GM04503 (cell line): ENCODE measurements at places on chromosomes 4 and X.

GRCh38 chrX:153557618-153558355 lies 40.3 kb downstream of the ATP2B3 start:
- no peak for DNase-seq

GRCh38 chr4:161097821-161098220 lies 1066.0 kb downstream of the FSTL5 start:
- no peak for DNase-seq

- peak; percentile 71 for DNase-seq
Observed at GRCh38 chr4:150176547-150176946, 98.3 kb downstream of the DCLK2 start.

DNA sequence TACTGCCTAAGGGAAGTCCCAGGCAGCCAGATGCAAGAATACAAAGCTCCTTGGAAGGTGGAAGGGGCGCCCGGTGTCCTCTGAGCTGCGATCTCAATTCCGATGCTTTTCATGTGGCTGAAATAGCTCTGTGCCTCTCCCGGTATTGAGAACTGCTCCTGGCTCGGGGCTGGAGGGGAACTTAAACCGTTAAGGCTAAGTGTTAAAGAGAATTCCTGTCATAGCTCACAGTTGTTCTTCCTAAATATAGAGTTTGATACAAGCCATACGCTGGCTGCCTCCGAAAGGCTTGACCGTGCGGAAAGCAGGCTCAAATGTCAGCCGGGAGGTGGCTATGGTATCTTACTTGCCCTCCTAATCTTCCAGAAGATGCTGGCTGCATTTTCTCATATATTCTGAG lies at the start of gene SMPX:
TSS of gene SMPX (minus strand) at position 157 of the 400 bp plus-strand sequence. CDS start 3,826 bp downstream, outside the sequence.
- no peak for DNase-seq

DNA sequence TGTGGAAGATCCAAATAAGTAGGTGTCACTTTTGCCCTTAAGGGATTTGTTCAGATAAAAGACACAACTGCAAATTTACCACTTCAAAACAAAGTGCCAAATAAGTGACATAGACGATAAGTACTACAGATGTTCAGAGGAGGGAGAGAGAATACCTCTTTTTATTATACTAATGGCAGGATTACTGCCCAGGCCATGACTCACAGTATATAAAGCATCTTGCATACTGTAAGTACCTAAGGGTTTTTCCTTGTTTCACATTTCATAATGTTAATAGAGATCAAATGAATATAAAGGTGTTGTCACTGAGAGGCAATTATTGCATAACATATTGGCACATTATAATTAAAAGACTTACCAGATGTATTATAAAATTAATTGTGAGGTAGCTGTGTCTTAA lies 46.4 kb downstream of the PTPN13 start:
- DNase-seq, result no peak

DNA sequence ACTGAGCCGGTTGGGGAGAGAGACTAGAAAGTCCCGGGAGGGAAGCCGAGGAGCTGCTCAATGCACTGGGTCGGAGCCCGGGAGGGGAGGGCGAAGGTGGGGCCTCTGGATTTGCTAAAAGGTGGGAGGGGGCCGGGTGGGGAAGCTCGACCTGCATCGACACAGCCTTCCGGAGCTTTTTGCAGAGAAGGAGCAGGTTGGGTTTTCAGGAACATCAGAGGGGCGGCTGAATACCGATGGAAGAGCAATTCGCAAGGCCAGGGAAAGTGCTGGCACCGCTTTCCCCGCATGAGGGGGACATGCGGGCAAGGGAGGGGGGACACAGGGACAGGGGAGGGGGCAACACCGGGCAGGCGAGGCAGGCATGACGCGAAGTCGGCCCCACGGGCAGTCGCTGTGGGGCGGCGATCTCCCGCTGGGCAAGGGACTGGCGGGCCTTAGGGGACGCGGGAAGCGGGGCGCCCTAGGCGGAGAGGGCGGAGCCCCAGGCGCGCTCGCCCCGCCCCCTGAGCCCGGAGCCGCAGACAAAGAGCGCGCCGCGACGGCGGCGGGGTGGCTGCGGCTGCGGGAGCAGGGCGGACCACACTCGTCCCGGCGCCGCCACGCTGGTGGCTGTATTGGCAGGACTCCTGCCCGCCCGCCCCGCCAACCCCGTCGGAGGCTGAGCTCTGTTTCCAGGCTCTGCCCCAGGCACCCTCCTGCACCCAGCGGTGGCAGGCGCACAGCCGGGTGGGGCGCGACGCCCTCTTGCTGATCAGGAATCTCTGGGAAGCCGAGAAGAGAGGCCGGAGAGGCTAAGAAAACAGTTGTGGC lies 11.6 kb downstream of the PDZD4 start:
- DNase-seq, result no peak

DNA sequence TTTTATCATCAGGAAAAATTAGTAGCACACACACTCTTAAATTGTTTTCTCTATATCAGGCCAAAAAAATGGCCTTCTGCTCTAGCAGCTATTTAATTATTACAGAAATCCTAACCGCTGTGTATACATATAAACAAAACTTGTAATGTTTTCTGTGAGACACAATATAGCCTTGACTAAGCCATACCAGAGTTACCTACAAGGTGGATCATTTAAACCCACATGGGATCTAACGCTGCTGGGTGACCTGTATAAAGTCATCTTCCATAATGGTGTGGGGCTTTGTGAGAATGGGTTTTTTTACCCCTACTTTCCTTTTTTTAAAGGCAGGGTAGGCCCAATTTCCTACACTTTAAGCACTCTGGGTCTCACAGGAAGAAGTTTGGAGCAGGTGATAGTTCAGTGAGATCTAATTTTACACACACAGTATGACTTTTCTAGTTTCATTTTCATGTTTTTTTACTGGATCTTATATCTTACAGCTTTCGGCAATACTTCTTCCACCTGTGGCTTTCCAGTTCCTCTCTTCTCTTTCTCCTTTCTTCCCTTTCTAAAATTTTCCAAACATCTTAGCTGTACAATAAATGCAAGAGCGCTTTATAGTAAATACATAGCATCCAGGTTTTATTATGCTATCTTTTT lies 66.9 kb upstream of the MMAA start:
- no peak for DNase-seq

DNA sequence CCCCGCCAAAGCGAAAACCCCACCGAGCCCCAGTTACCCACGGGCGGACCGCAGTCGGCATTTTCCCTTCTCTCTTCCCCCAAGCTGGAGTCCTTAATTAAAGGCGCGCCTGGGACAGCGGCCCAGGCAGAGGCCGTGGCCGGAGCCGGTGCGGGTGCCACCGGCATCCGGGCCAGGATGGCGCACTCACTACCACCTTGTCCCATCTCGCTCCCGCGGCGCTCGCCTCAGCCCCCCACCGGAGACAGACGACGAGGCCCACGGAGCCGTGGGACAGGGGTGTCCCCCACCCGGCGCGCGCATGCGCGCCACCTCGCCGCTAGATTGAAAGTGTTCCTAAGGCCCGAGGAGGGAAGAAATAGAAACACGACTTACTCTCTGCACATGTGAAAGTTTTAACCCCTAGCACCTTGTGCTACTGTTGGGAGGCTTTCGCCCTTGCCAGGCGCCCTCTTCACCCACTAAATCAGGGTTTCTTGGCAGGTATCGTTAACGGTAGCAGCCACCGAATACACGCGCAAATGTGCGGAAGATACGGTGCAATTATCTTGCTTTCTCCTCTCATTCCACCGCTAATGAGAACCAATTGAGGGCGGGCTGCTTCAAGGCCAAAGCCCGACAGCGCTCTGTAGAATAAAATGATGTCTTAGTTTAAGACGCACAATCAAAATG lies 64.3 kb upstream of the CCDC160 start:
- no peak for DNase-seq

DNA sequence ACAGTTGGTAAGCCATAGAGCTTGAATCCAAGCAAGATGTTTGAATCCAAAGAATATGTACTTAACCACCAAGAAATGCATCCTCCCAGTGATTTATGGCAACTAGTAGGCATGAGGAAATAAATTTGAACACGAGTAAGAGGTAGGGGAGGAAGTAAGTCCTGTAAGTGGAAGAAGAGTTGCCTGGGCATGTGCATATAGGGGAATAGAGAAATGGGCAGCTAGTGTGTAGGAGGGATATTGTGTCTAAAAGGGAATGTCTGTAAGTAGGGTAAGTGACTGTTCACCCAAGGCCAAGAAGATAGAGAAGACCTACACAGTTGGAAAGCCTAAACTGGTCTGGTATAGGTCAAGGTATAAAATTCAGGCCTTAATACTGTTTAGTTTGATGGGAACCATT lies 4.6 kb downstream of the SH3BGRL start:
- DNase-seq, result no peak

DNA sequence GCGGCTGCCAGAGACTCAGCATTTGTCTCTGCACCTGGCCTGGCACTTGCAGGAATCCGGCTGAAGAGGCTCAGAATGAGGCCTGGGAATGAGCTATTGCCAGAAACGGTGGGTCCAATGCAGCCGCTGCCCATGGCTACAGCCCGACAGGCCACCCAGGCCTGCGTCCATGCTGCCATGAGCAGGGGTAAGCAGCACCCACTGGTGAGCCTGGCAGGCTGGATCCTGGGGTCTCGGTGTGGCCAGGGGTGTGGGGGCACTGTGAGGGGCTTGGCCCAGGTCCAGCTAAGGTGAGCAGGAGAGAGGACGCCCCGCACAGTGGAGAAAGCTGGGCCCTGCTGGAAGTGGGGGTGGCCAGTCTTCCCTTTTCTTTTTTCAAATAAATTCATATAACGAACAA lies 60.3 kb upstream of the MXD4 start:
- DNase-seq, result no peak

DNA sequence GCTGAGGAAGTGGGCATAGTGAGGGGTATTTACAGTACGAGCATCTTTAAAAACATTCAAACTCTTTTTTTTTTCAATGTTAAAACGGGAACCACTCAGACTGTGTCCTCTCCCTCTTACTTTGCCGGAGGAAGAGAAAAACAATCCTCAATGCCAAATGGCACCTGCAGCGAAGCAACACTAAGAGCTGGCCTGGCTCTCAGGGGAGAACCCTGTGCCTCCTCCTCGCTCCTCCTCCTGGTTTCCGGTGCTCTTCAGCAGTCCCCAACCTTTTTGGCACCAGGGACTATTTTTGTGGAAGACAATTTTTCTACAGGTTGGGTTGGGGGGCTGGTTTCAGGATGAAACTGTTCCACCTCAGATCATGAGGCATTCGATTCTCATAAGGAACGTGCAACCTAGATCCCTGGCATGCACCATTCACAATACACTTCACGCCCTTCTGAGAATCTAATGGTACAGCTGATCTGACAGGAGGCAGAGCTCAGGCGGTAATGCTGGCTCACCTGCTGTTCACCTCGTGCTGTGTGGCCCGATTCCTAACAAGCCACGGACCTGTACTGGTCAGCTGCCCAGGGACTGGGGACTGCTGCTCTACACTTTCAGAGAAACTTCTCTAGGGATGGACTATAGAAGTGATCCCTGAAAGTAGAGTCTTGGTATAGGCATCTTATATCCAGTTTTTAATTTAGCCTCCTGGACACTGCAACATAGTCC lies 404.1 kb downstream of the RAPGEF2 start:
- no peak for DNase-seq

DNA sequence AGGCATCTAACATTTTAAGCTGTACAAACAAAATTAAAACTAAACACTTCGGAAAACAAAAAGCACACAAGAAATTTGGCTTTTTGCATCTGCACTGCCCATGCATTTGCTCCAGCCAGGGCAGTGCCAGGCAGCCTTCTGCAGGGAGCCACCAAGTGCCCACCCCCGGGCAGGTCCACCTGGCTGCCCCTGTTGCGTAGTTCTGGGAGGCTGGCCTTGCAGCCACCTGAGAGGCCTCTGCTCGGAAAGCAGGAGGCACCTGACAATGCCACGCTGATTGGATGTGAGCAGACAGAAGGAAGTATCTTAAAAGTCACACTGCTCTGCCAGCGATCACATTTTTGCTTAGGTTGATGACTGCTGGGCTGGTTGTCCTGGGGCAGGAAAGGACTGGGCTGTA lies 3.5 kb downstream of the TMEM271 start:
- no peak for DNase-seq

- DNase-seq, result no peak
Observed at GRCh38 chr4:183266371-183266770, 53.7 kb downstream of the CLDN22 start.

- DNase-seq, result no peak
Observed at GRCh38 chr4:87377816-87378215, 13.2 kb downstream of the HSD17B11 start.

DNA sequence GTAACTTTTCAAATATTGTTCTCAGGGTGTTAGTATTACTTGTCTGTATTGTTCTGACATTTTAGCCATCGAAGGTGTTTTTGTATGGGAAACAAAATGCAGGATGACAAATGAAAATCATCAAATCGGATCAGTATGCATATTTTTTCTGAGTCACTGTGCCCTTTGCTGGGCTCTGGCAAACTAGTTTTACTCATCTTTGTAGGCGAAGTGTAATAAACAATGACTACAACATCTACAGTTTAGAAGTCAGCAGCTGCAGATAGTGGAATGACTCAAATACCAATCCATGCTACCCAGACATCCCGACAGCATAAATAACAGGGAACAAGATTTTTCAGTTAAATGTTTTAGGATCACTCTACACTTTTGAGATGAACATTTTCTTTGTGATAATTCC lies 557.3 kb upstream of the TENM3 start:
- peak; percentile 88 for DNase-seq

GRCh38 chr4:182808673-182809416 lies 108.3 kb downstream of the DCTD start:
- DNase-seq, result no peak

DNA sequence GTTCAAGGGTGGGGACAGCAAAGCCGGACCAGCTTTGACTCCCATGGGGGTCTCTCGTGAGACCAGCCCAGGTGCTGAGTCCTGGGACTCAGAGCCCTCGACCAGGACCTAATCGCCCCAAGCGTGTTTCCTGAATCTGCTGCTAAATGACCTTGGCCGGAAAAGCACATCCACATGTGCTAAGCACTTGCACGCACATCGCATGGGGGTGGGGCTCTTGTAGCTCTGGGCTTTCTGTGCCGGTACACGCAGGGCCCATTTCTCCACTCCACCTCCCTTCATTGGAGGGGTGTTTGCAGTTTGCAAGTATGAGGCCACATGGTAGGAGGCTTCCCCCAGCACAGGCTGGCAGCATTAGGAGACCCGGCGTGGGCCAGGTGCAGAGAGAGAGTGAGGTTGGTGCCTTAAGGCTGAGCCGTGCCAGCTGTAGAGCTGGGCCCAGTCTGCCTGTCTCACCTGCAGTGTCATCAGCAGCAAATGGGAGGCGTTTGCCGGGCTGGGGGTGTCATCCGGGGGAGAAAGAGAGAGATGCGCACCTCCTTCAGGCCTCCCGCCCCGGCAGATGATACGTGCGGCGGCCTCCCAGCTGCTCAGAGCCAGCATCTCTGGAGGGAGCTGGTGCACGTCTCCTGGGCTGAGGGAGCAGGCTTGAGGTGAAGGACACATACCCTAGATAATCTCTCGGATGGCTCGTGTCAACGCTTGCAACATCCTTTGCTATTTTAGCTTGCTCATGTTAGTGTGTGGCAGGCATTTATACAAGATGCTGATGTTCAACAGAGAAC lies 45.2 kb upstream of the CLCN4 start:
- DNase-seq, result no peak

GRCh38 chr4:11496351-11496829 lies 67.7 kb upstream of the HS3ST1 start:
- DNase-seq, result no peak

GRCh38 chr4:53168228-53168627 lies 197.6 kb downstream of the SCFD2 start:
- DNase-seq, result no peak

GRCh38 chr4:55884093-55884850 lies 30.8 kb downstream of the EXOC1 start:
- DNase-seq, result no peak

- no peak for DNase-seq
Observed at GRCh38 chr4:186826846-186827533, 103.3 kb upstream of the FAT1 start.
